H4 (cell line): ENCODE measurements at places on chromosomes 7 and 10. TPM values are rescaled to one million over a fixed set of nuclear protein-coding genes. Genes with fewer than 3 reads are reported as not detected.

DNA sequence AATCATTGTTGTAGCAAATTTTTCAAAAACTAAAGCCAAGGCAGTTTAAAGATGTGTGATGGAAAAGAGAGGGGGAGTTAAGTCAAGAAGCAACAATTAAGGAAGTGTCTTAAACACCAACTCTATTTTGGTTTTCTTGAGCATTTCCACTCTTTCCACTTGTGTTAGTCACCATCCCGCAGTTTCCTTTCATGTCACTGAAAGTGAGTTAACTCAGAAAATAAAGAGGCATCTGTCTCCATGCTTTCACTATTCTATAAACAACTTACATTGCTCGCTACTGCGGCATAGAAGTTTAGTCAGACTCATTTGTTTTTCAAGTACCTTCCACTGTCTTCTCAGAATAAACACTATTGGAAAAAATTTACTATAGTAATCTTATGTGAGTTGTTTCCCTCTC lies 284.9 kb upstream of the SEMA3D start:
- peak; percentile 90 for DNase-seq

- DNase-seq, result peak; percentile 87
These were observed 95.0 kb downstream of the CABCOCO1 start for GRCh38 chr10:61757525-61758397.

GRCh38 chr7:74002474-74003017 lies 25.4 kb upstream of the ELN start:
- DNase-seq, result peak; percentile 90

- peak; percentile 24 for DNase-seq
These were observed 466.0 kb downstream of the KIF20B start for GRCh38 chr10:90167174-90168064.

DNA sequence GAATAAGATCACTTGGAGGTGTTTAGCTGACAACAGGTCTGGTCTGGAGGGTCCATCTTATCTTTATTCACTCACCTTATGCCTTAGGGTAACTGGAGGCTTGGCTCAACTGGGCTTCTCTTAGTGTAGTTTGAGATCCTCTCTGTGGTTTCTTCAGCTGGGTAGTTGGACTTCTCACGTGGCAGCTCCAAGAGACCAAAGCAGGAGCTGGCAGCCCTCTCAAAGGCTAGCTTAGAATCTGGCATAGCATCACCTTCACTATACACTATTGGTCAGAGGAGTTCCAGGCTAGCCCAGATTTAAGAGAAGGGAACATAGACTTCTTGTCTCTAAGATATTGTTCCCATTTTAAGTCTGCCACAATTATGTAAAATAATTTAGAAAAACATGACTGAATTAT lies 16.4 kb downstream of the ADK start:
- DNase-seq, result no peak

PI4K2A gene
- total RNA-seq, result 10.8 and 10.9 TPM in 2 replicates

DNA sequence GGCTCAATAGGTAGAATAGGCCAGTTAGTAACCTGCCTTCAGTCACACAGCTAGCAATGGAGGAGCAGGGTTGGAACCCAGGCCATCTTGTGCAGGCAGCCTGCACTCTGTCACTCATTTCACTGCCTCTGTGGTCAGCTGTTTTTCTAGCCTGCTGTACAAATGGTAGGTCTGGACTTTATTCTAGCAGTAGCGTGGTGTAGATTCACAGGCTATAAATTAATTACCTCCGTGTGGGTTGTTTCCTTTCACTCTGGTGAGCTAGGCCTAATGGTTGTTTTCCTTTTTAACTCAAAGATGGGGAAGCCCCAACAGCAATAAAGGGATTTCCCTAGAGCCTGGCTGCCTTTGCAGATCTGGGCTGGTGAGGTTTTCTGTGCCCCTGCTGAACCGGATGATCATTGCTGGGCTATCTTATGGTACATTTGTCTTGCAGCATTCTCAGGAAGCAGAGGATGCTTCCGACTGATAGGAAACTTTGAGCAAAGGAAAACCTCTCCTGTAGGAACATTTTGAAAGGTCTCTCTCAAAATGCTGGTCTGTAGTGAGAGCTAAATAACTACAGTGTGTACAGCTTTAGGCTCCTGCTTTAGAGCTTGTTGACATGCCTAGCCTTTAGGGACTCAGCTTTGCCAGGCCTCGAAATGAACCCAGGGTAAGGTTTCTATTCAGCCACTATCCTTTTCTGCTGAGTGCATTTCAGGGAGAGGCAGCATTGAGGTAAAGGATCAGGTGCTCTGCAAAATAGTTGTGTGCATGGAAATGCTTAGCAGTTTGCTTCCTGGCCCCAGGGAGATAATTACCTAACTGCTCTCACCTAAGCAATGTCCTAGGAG lies 157.4 kb downstream of the ST7 start:
- DNase-seq, result no peak

GRCh38 chr7:54664235-54665228 lies 94.5 kb downstream of the SEC61G start:
- peak; percentile 42 for DNase-seq

DNA sequence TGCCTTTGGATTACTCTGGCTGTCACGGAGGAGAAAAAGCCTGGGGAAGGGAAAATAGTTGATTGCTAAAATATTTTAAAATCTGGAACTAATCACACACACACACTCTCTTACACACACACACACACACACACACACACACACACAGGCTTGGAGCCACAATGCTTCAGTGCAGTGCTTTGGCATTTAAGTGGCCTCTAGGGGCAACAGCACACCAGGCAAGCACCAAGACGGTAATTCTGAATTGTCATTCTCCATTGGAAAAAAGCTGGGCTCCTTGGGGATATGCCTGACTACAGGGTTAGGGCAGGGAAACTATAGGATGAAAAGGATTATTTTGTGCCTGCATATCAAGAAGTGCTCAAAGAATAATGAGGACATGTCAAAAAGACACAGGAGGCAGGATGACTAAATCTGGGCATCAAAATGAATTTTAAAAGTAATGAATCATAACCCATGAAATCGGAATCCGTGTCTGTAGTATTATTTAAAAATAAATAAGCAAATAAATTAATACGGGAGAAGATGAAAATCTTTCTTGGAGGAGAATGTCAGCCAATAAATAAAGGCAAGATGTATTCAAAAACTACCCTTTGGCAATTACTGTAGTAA lies 30.4 kb upstream of the DDC start:
- peak; percentile 81 for DNase-seq

DNA sequence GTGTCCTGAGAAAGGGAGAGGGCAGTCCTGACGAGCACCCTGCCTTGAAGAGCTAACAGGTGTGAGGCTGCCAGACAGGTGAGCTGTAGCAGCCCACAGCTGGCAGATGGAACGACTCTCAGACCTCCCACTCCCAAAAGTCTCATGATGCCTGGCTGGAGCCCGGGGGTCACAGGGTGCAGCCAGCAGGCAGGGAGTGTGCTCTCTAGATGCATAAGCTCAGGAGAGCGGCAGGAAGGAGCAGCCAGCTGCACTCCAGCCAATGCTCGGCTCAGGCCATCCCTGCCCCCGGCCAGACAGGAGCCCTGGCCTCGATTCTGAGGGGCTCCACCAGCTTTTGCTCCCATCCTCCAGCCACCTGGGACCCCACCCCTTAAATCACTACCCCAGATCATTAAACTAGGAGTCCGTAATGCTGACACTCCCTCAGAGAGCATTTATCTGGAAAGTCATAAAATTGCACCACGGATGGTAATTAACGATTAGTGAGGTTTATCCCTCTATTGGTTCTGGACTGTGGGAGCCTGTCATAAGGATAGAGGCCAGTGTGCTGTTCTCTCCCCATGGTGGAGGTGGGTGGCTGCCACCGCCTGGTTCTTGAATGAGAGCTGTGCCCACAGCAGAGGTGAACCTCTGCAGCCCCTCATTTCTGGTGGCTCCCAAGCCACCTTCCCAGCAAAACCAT lies 63.5 kb upstream of the ZMIZ1 start:
- DNase-seq, result no peak

DNA sequence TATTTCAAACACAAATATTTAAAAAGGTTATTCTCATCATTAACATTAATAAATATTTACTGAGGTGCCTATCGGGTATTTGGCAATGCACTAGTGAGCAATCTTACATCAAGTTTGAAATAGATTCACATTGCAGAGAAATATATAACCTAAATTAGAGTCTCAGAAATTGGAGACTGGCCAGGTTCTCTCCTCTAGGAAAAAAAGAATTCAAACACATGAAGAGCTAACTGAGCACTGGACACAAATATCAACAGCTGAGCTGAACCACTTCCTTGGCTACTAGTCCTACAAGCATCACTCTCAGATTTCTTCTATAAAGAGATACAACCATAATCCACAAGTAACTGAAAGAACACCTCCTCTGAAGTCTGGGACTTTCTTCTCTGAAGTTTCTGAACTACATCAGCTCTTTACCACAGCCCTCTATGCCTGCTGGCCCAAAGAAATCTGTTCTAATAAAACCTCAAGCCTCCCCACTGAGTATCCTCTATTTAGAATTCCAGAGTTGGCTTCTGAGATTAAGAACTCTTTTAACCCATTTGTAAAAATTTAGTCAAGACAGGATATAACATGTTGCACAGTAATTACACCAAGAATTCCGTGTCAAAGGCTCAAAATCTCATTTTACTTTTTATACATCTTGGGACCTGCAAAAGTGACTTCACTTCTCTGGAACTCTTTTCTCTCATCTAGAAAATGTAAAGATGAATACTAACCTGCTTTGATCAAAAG lies 45.2 kb downstream of the MTERF1 start:
- no peak for DNase-seq

DNA sequence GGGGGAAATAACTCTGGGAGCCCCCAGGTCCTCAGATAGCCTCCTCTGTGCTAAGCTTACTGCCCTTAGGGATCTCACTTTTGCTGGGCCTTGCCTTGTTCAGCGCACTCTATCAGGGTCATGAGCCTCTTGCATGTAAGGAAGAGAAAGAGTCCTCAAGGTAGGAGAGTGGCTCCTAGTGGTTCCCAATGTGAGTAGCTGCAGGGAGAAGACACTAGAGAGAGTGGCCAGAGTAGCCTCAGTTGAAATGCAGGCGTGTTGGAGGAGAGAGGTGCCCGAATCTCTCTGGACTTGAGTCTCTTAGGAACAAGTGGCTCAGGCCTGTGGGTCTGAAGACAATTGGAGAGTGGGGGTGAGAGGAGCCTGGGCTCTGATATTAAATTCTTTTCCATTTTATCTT lies 94.3 kb upstream of the SORCS3 start:
- no peak for DNase-seq

DNA sequence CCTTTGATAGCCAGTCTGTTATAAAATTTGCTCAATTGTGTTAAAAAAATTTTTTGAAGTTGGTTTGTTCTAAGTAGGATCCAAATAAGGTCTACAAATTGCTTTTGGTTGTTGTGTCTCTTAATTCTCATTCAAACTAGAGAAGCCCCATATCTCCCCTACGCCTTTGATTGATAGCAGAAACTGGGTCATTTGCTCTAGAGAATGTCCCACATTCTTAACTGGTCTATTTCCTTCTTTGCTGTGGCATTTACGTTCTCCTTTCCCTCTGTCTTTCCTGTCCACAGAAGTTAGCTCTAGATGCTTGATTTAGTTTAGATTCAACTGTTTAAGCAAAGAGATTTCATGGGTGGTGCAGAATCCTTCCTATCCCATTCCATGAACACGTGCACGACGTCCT lies 174.6 kb upstream of the SVIL start:
- no peak for DNase-seq

- no peak for DNase-seq
These were observed 166.8 kb downstream of the SORCS1 start for GRCh38 chr10:106997721-106998120.

- DNase-seq, result no peak
These were observed 13.4 kb downstream of the HPS1 start for GRCh38 chr10:98433371-98433770.

HOXA6 gene
- total RNA-seq, result 0.64 and 0.70 TPM in 2 replicates

- no peak for DNase-seq
These were observed 14.3 kb upstream of the ZMIZ1 start for GRCh38 chr10:79054203-79055099.

GRCh38 chr7:73341877-73342276 lies 13.9 kb downstream of the FKBP6 start:
- DNase-seq, result peak; percentile 88

GPR22 gene
- not detected in 2 replicates for total RNA-seq

DNA sequence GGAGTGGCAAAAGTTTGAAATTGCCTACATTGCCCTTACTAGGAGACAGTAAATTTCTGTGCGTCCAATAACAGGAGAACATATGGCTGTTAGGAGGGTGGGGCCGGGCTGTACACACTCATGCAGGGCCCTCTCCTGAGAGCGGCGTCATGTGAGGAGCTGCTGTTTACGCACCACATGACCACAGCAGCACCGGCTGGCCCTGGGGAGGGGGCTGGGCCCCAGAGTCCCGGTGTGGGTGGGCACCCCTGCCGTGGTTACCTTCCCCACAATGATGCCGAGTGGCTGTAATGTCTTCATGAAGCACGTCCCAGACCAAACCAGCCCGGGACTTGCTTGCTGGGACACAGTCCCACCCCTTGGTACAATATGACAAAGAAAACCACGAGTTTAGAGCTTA lies 308.7 kb downstream of the DNAJB6 start:
- no peak for DNase-seq

DNA sequence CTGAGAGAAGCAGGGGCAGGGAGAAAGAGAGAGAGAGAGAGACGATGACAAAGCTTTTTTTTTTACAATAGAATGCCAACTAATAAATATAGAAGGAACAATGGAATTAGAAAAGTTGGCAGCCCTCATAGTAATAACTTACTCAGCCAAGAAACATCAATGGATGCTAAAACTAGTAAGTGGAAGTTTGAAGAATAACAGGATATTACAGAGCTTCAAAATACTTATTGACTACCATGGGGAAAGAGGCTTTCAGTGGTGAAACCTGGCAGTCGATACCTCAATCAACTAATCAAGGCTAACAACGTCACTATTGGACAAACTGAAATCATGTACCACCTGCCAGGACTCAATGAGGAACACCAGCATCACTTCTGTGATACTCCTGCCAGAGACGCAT lies 100.5 kb upstream of the LRRC4 start:
- DNase-seq, result no peak

ITPRID1 gene
- total RNA-seq, result 0.39 TPM in 1 of 2 replicates, not detected in the other

DNA sequence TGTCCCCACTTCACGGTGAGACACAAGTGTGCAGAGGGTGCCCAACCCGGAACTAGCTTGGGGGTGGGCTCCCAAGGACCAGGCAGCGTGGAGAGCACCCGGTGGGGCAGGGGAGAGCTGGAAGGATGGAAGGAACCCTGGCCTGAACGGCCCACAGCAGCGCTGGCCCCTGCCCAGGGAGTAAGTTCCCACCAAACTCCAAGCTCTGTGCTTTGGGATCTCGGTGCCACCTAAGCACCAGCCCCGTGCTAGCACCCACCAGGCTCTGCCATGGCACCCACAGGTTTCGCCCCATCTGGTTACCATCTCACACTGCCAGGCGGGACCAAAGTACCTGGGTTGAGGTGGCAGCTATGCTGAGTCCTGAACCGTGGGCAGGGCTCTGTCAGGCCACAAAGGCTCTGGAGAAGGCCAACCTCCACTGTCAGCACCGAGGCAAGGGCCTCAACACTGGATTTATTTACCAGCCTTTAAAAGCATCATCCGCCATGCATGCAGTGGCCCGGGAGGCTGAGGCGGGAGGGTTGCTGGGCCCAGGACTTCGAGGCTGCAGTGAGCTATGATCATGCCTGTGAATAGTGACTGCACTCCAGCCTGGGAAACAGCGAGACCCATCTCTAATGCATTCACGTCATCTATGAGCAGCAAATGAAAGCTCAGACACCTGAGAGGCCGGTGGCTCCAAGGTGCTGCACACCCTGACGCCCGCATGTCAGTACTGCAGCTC lies 16.0 kb downstream of the GPER1 start:
- no peak for DNase-seq
